ENCODE measurements at places on chromosomes 4 and X.
A peak's percentile ranks its signal among the peaks of the same experiment; 100 is the strongest.

DNA sequence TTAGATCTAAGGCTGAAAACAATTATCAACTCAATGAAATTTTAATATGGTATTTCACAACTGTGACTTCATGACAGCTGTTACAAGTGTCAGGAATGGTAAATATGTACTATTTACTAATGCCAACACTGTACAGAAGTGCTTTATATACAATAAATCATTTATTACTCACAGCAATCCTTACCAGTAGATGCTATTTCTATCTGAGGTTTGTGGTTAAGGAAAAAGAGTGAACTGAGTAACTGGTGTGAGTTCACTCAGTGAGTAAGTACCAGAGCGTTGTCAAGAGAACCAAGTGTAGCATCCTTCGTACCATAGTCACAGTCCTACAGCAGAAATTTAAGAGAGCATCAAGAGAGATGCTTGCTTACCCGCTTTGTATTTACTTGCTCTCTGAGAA is 23.3 kb downstream of the MTHFD2L start:
- no peak overlapping the region for H3K27ac ChIP-seq
- no peak for DNase-seq
- H3K36me3 ChIP-seq, result no peaks in the 10 kb centered on the region
- no peaks in the 10 kb centered on the region for H3K27me3 ChIP-seq

DNA sequence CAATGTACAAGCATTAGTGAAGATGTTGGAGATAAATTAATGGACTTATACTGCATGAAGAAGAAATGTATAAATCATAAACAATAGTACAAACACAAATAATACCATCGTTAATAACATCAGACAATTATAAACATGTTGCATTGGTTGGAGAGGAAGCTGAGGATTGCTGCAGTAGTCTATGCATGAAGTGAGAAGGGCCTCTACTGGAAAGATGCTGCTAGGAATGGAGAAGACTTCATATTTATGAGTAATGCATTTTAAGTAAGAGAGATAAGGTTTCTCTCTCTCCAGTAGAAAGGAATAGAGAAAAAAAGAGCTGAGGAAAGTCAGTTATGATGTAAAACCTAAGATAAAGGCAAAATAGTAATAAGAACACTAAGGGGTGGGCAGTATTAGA is 247.8 kb downstream of the GRID2 start:
- no peaks in the 10 kb centered on the region for H3K36me3 ChIP-seq
- H3K4me1 ChIP-seq, result no peaks in the 10 kb centered on the region
- H3K27me3 ChIP-seq, result no peaks in the 10 kb centered on the region
- no peak overlapping the region for H3K27ac ChIP-seq

- DNase-seq, result peak; percentile 83
- H3K27ac ChIP-seq, result no peak overlapping the region
- no peak overlapping the region for H3K4me3 ChIP-seq
- no peaks in the 10 kb centered on the region for H3K36me3 ChIP-seq
- peaks cover 4% of the 10 kb centered on the region for H3K4me1 ChIP-seq
Observed at GRCh38 chrX:46444011-46444410, 101.2 kb downstream of the ZNF674 start.

DNA sequence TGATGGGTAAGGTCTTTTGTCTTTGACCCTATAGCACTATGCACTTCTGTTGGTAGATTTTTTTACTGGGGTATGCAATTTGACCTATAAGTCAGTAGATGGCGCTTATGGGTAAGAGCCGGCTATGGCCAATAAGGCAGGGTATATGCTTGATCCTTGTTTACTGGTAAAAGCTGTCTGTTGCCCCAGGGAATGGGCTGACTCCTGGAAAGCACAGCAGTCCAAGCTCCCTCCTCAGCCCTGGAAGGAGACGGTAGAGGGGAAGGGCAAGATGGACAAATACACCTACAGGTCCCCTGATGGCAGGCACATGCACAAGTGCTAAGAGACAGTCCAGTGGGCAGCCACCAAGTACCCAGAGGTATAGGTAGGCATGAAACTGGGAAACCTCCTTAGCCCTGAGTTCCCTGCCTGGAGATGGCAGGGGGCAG is 63.7 kb downstream of the ADAMTS3 start:
- H3K36me3 ChIP-seq, result no peaks in the 10 kb centered on the region
- no peak overlapping the region for H3K27ac ChIP-seq
- H3K4me3 ChIP-seq, result no peak overlapping the region
- H3K27me3 ChIP-seq, result no peaks in the 10 kb centered on the region
- peak; percentile 33 for DNase-seq

GRCh38 chr4:141826260-141826659 is 189.9 kb downstream of the IL15 start:
- DNase-seq, result no peak
- no peaks in the 10 kb centered on the region for H3K36me3 ChIP-seq
- no peaks in the 10 kb centered on the region for H3K27me3 ChIP-seq
- H3K27ac ChIP-seq, result no peak overlapping the region

GRCh38 chr4:101787701-101788316 is 2.7 kb upstream of the BANK1 start:
- H3K27ac ChIP-seq, result no peak overlapping the region
- H3K27me3 ChIP-seq, result no peaks in the 10 kb centered on the region
- DNase-seq, result no peak
- H3K4me1 ChIP-seq, result peaks cover 4% of the 10 kb centered on the region
- no peak overlapping the region for H3K4me3 ChIP-seq
- H3K36me3 ChIP-seq, result no peaks in the 10 kb centered on the region

DNA sequence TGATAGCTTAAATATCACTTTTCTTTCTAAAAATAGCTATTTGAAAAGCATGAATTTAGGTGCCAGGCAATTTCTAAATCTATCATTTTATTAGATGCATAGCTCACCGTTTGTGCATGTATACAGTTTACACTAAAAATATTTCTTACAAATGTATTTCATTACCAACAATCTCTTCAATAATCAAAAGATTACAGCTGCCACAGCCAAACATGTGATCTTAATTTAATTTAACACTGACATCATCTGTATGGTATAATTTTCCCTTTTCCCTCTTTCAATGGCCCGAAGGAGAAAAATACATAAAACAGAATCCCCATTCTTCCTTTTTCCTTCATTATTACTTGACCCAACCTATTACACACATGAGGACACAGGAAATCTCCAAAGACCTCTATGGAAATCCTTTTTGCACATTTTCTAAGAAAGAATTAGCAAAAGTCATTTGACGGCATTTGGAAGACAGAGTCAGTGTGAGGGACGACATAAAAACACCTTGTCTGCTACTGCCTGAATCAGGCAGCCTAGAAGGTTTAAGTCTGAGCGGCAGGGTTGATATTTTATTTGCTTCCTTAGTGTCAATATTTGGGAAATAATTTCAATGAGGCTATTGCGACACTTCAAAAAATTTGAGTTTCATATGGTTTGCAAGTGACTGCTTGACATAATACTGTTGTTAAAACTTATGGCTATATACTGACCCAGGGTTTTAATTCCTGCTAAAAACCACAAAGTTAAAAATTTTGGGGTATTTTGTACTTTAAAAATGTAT is 111.2 kb downstream of the TTC29 start:
- H3K27me3 ChIP-seq, result no peaks in the 10 kb centered on the region
- no peak for DNase-seq
- H3K36me3 ChIP-seq, result no peaks in the 10 kb centered on the region
- no peak overlapping the region for H3K4me3 ChIP-seq

DNA sequence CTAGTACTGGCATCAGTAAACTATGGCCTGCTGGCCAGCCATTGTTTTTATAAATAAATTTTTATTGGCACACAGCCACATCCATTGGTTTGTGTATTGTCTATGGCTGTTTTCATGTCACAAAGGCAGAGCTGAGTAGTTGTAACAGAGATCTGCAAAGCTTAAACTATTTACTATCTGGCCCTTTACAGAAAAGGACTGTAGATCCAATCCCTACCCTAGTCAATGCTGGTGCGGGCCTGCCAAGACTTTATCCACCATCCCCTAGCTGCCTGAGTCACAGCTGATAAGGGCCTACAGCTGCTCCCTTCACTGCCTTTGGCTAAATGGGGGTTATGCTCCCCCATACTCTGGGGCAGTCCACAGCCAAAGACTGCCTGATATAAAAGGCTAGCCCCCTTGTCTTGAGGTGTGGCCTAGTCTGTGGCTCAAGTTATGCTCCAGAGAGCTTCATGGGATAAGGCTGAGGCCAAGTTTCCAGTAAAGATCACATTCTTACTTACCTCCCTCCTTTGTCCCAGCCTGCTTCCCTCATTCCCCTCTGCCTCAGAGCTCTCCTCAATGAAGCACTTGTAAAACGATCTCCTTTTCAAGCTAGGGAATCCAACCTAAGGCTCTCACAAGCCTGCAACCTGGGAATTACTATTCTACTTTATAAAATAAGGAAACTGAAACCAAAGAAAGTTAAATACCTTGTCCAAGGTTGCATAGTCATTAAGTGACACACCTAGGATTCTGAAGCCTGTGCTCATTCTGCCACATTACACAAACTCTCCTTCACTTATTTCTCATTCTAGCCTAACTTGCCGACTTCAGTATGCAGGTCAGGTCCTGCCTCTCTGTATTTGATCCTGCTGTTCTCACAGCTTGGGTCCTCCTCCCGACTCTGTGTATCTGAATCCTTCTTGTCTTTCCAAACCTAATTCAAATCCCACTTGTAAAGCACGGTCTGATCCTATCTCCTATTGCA is 20.7 kb downstream of the ACE2 start:
- peak; percentile 18 for DNase-seq
- no peak overlapping the region for H3K4me3 ChIP-seq
- H3K27ac ChIP-seq, result no peak overlapping the region
- H3K27me3 ChIP-seq, result no peaks in the 10 kb centered on the region

DNA sequence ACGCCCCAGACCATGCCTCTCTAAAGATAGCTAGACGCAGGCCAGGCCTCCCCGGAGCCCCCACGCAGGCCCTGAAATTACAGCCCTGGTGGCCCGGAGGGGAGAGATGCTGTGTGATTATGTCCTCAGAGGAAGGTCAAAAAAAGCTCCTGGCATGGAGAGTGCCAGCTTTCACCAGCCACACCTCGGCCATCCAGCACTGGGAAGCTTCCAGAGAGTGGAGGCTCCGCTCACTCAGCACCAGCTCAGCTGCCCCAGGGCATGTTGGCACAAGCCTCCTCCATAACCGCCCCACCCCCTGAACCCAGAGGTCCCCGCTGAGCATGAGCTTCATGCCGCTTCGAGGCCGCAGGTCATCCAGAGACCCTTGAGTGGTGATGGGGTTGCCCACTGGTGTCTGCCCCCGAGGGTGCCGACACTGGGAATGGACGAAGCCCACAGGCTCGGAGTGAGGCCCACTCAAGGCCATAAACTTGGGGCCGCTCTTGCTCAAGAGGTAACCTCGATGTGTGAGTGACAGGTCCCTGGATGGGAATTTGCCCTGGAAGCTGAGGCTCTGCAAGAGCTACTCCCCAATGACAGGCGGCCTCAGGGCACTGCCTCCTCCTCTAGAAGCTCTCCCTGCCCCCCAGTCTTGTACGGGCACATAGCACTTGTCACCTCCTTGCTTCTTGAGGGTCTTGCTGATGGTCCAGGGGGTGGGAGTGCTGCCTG is 4.4 kb upstream of the BGN start:
- H3K27me3 ChIP-seq, result no peaks in the 10 kb centered on the region
- no peak overlapping the region for H3K4me3 ChIP-seq
- H3K36me3 ChIP-seq, result no peaks in the 10 kb centered on the region
- no peak for DNase-seq

DNA sequence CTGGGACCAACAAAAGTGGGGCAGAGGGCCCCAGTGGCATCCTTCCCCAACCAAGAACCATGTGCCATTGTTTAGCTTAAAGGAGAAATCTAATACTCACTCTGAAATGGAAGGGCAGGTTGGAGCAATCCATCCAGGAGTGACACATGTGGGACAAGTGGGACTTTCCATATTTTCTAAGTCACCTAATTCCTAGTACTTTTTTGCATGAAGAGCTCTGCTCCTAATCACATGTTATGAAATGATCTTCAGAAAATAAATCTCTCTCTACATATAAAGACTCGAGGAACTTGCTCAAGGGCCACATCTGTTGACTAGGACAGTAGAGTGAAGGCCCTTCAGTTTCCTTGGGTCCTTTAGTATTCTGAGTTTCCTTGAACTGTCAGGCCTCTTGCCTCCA is 2.5 kb downstream of the CYBB start:
- no peak overlapping the region for H3K4me3 ChIP-seq
- H3K36me3 ChIP-seq, result no peaks in the 10 kb centered on the region
- DNase-seq, result no peak
- peaks cover 13% of the 10 kb centered on the region for H3K4me1 ChIP-seq

DNA sequence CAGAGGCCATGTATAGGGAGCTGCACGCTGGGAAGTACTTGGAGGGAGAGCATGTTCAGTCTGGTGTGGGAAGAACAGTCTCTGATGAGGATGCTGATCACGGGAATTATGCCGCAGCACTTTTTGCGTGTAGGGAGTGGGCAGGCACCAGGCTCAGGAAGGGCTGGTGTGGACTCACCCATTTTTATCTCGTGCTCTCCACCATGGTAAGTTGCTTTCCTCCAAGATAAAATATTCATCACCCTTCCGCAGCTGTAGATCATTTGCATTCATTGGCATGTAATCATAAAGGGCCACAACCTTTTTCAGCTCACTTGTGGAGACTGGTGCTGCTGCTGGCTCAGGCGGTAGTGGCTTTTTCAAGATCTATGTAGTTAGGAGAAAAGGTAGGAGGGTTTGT is 11.8 kb upstream of the TIMM8A start:
- no peaks in the 10 kb centered on the region for H3K27me3 ChIP-seq
- no peaks in the 10 kb centered on the region for H3K4me1 ChIP-seq

DNA sequence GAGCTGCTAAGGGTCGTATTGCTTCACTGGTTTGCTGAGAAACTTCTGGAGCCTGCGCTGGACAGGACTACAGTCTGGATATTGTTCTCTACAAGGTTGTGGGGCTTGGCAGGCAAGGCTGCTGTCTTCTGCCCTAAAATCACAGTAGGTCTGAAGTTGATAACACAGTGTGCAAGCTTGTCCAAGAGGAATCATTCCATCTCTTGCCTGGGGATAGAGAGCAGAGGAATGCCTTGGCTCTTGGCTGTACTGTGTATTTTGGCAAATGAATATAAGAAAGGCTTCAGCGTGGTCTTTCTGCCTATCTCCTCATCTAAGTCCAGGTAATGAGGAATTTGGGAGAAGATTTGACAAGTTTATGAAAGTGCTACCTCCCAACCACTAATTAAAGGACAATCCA is 9.4 kb upstream of the RASL11B start:
- H3K36me3 ChIP-seq, result no peaks in the 10 kb centered on the region
- H3K4me3 ChIP-seq, result no peak overlapping the region
- DNase-seq, result no peak
- no peaks in the 10 kb centered on the region for H3K27me3 ChIP-seq
- H3K27ac ChIP-seq, result no peak overlapping the region

GRCh38 chrX:137032341-137032694 is 1.5 kb downstream of the GPR101 start:
- H3K36me3 ChIP-seq, result no peaks in the 10 kb centered on the region
- no peak overlapping the region for H3K27ac ChIP-seq
- peaks cover 82% of the 10 kb centered on the region for H3K27me3 ChIP-seq
- peaks cover 22% of the 10 kb centered on the region for H3K4me1 ChIP-seq

- DNase-seq, result no peak
- H3K4me1 ChIP-seq, result peaks cover 5% of the 10 kb centered on the region
Observed at GRCh38 chr4:118825799-118826198, 10.1 kb downstream of the SEC24D start.

All from common myeloid progenitor, CD34-positive (primary cell).